Stimulated activated CD4-positive, alpha-beta T cell treated with anti-CD3 and anti-CD28 coated beads, Interleukin-1b, Interleukin-23, amount 100 ng/mL, for 1 hour (primary cell): ENCODE measurements at places on chromosomes 11 and 22.
A peak's percentile ranks its signal among the peaks of the same experiment; 100 is the strongest.

DNA sequence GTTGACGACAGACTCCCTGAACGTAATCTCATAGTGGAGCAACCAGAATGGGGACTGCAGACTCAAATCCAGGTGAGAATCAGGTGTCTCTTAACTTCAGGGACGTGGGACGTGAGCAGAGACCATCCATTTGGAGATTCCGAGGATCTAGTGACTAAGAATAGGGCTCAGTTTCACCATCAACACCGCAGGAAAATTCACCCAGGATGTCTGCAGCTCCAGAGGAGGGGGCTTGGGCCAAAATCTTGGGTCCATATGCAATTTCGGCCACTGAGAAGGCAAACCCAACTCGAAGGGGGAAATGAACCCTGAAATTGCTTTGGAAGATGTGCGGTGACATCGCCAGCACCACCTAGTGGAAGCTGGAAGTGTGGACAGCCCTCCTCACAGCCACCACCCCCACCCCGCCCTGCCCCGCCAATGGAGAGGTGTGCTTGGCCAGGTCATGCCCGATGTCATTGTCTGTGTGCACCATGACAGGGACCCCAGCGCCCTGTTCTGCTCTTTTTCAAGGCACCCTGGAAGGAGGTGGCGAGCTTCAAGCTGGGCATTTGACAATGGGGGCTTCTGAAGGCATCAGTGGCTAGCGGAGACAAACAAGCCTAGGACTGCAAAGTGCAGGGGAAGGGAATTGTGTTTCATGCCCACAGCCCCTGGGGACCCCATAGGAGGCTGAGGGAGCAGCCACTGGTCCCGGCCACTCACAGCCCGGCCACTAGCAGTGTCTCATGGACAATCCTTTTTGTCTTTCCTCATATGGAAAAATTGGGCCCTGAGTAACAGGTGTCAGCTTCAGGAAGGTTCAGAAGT is 24.8 kb downstream of the APOL1 start:
- DNase-seq = peak; percentile 32

GRCh38 chr11:38672445-38672844 is 2074.4 kb upstream of the RAG2 start:
- no peak for DNase-seq

DNA sequence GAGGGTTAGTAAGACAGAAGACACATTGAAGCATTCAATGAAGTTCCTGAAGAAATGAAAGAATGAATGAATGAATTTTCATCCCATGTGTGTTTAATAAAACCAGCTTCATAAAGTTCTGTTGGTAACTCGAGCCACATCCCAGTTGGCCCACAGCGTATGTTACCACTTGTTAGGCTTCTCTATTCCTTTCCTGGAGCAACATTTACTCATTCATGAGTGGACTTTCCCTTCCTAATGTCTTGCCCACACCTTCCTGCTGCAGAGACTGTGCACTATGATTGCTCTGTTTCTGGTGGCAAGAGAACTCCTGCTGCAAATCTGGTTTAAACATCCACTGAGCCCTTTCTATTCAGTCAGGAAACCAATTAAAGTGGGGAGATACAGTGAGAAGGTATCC is 7.0 kb downstream of the OR52R1 start:
- DNase-seq = no peak

DNA sequence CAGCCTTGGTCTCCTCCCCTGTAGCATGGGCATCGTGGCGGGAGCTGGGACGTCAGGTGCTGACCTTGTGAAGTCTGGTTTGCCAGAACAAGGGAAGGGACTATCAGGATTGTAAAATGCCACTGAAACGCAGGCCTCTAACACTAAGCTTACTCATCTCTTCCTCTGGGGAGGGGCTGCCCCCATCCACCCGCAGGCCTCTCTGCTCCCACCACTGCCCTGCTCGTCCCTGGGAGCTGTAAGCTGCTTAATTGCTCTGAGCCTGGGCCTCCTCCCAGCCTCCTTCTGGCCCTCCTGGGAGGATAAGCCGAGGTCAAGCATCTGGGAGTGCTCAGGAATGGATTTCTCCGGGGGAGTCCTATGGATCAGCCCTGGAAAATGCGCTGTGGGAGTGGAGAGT is 8.4 kb downstream of the SHISAL1 start:
- no peak for DNase-seq

- DNase-seq = no peak
Measured at GRCh38 chr11:104526006-104526405, 362.1 kb upstream of the PDGFD start.

DNA sequence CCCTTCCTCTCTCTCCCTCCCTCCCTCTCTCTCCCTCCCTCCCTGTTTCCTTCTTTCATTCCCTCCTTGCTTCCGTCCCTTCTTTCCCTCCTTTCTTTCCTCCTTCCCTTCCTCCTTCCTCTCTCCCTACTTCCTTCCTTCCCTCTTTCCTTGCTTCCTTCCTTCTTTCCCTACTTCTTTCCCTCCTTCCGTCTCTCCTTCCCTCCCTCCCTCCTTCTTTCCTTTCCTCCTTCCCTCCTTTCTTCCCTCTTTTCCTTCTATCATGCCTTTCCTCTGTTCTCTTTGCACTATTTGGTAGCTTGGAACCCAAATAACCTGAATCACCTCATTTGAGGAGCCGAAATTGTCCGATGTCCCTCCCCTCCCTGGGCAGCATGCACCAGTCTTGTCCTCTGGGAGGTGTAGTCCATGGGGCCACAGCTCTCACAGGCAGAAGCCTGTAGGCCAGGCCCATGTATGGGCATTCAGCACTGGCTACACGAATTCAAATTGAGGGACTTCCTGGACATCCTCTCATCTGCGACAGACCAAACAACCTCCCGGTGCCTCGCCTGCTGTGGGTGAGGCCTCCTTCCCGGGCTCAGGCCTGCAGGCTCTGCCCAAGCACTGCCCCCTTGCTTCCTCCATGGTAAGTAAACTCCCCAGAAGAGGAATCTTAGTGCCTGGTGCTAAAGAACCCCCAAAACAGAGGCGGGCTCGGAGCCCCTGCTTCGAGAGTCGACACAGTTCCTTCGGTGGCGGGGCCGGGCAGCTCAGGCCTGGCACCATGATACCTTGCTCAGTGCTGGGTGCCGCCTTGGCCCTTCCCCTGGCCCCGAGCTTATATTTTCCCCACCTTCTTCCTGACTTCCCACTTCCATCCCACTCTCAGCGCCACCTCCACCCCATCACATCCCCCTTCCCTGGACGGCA is 454.1 kb upstream of the CADM1 start:
- DNase-seq = no peak

- DNase-seq = no peak
Measured at GRCh38 chr11:10456519-10456918, 1.5 kb downstream of the AMPD3 start.

DNA sequence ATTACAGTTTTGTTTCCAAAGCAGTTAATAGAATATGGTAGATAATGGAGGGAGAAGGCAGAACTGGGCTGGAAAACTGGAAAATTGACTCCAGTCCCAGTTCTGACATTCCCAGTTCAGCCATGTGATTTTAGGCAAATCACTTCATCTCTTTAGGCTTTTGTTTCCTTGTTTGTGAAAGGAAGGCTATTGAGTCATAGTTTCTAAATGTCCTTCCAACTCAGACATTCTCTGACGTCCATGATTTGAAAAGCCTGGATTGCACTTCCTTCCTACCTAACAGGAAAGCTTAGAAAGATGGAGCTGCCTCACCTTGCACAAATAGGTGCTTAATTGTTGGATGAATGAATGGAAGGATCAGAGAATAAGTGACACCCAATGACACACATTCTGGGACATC is 19.8 kb upstream of the GALNT18 start:
- DNase-seq = no peak

DNA sequence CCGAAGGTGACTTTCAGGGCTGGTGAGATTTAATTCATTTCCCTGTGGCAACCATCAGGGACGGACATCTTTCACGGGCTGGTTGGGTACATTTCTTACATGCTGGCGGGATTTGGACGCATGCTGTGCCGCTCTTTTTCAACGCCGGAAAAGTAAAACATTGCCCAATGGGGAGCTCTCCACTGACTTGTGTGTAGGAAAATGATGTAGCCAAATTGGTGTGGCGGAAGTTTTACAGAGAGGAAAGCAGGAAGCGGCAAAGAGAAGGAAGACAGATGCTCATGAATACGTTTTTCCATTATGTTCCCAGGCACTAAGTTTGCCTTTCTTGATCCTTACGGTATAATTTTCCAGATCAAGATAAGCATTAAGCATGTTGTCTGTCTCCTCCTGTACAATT is 375.8 kb downstream of the NTM start:
- DNase-seq = no peak

- no peak for DNase-seq
Measured at GRCh38 chr11:47553406-47553743, 443 bp upstream of the CELF1 start.

DNA sequence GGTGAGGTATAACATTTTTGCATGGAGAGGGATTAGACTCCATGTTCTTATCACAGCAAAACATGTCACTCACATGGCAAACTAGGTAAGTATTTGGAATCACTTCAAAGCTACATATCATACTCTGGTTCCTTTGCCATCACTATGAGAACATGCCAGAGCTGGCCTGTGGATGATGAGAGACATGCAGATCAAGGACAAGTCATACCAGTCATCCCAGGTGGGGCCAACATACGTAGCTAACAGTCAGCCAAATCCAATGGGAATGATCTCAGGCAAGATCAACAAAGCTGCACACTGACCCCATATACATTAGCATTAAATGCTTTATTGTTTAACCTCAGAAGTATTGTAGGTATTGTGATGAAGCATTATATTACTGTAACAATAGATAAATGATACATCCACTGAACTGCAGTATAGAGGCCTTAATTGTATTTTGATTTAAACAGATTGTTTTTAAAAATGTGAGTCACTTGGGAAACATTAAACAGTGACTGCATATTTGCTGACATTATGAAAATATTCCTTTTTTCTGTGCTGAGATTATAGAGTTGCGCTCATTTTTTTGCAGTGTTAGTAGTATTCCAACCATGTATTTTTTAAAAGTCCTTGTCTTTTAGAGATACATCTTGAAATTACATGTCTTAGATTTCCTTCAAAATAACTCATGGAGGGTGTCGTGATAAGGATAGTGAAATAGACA is 37.3 kb upstream of the ARL14EP start:
- DNase-seq = no peak

DNA sequence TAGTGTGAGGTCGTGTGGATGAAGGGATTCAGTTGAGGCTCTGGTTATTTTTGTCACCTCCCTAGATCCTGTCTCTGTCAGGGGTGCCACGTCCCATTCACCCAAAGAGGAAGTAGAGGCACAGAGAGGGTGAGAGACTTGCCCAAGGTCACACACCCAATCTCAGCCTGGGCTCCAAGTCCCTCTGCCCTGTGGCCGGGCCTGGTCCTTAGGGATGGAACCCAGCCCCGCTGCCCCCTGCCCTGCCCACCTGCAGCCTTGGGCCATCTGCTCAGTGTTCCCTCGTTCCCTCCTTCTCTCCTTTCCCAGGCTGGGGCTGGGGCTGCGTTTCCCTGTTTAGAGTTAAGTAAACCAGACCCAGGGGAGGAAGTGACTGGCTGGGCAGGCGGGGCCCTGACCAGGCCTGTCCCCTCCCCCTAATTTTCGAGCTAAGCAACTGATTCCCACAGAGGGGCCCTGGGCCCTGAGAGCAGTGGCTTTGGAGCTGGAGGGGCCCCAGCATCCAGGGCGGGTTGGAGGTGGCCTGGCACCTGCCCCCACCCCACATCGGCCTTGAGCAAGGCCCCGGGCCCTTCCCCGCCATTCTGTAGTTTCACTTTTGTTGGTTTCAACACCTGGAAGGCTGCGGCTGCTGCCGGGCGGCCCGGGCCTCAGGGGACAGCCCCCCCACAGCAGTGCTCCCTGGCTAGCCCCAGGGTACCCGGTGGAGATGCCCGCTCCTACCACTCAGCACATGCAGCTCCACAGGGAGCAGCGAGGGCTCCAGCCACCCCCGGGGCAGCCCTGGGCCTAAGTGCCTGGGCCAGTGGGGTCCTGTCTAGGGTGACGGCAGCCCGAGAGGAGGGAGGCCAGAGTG is 1.5 kb downstream of the TCIRG1 start:
- no peak for DNase-seq

DNA sequence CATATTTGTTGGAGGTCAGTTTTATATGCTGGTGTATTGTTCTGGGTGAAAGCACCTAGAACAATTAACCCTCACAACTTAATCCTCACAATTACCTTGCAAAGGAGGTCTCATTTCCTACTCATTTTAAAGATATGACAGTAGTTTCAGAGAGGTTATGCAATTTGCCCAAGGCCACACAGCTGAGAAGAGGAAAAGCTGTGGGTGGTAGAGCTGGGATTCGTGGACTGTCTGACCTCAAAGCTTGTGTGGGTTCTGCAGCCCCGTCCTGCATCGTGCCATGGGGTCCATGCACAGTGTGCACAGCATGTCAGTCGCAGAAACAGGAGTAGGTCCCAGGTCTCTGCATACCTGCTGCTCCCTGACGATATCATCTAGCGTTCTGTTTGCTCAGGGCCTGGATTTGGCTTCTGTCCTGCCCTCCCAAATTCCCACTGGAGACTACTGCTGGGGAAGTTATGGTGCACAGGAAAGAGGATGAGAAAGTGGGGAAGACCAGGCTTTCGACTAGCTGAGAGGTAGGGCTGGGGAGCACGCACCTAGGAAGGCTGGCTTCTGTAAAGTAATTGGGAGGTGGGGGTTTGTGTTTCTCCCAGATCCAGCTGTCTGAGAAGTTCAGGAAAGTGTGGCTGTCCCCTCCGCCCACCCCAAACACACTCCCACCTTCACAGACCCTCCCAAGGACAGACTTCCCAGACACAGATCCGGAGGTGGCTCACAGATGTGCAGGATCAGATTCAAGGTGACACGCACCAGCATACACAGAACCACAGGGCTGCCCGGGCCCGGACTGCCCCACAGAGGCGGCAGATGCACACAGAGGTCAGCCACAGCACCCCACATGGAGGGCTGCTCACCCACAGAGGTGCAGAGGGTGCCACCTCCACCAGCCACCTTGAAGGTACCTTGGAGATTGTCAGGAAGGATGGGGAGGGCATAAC is 2.0 kb downstream of the BACE1 start:
- no peak for DNase-seq

- DNase-seq = no peak
Measured at GRCh38 chr11:12871241-12871640, 137.9 kb upstream of the RASSF10 start.

DNA sequence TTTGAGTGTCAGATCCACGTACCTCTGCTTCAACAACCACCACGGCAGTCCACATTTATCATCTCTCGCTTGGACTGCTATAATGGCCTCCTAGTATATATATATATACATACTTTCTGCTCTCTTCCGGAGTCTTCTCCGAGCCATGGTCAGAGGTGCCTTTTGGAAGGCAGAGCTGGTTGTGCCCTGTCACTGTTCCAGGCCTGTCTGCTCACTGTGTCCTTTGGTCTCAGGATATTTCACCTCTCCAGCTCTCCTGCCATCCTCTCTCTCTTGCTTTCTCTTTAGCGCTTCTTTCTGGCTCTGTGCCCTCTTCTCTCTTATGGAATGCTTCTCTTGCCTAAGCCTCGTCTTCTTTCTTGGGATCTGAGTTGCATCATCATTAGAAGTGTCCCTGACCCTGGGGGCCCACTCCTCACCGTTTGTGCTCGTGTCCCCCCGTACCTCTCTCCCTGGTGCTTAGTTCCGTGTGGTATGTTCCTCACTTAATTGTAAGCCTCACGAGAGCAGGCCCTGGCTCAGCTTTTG is 86.1 kb upstream of the RASSF10 start:
- DNase-seq = no peak

- no peak for DNase-seq
Measured at GRCh38 chr22:31945971-31946680, 1.8 kb downstream of the YWHAH start.
